ENCODE measurements at places on chromosomes 5 and 9.

DNA sequence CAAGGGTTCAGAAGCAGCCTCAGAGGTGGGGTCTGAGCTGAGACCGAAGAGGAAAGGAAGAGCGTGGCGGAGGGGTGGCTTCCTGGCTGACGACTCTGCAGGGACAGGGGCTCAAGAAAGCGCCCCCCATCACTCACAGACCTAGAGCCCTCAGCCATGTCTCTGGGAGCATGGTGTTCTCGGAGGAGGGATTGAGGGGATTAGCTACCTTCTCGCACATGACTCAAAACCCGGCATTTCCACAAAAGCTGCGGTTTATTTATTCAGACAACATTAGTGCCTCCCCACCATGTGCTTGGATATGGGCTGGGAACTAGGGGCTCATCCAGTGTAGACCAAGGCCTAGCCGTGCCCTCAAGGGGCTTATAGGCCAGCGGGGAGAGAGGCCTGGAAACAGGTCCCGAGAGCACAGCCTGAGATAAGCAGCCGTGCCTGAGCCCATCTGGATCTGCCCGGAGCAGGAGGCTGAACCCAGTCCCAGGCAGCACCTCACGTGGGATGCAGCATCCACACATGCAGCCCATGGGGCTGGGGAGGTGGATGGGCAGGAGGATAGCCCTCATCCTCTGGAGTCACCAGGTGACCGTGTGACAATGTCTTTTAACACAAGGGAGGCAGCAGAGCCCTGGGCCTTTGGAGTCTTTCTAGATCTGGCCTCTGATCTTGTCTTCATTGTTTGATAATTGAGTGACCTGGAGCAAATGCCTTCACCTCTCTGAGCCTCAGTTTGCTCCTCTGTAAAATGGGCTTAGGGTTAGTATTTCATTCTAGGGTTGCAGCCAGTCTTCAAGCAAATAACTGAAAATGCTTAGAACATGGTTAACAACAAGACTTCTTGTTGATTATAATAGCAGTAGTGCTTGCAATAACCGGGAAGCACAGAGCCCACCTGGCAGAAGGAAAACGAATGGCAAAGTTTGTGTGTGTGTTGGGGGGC lies 878 bp upstream of the HMCN2 start:
- peak; percentile 69 for DNase-seq

- DNase-seq, result no peak
These were observed 60.3 kb upstream of the ADAMTS16 start for GRCh38 chr5:5079876-5080275.

GRCh38 chr5:124979251-124979650 lies 232.8 kb upstream of the ZNF608 start:
- DNase-seq, result no peak

DNA sequence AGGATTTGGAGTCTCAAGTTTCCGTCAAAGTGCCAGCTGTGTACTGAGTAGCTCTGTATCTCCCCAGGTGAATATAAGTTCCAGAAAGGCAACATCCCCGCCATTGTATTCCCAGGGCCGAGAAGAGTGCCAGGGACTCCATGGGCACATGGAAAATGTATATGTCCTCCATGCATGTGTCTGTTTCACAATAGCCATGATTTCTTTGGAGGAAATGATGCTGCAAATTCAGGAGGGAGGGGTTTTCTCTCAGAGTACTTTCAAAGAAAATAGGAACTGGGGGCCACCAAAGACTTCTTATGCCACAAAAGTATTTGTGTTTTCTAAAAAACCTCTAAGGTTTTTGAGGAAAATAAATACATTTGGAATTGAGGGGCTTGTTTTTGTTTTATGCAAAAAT lies 524.6 kb downstream of the BNC2 start:
- DNase-seq, result no peak

DNA sequence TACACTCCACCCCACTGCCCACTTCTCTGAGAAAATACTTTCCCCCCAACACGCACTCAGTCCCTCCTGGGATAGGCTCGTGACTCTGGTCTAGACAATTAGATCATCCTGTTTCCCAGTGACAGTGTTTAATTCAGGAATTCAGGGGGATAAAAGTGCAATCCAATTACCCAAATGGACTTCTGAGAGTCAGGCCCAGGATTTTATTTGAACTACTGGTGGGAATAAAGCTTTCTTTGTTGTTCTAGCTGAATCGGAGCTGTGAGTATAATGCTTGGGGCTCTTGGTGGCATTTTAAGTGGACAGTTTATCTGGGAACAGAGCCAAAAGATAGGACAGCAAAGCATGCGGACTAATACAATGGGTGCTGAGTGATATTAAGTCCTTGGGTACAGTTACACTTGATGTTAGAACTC lies 683.3 kb downstream of the MAT2B start:
- no peak for DNase-seq

Data from posterior cingulate gyrus (tissue), 11 donors.